WTC11 (cell line): ENCODE measurements at places on chromosomes 4 and X. TPM values are rescaled to one million over a fixed set of nuclear protein-coding genes. Genes with fewer than 3 reads are reported as not detected.
A peak's percentile ranks its signal among the peaks of the same experiment; 100 is the strongest.

CHRDL1 gene
- 11.1 to 11.5 TPM (median 11.5 TPM) in 3 replicates for total RNA-seq

- peaks cover 11% of the 10 kb centered on the region for H3K4me1 ChIP-seq
- no peaks in the 10 kb centered on the region for H3K27me3 ChIP-seq
- H3K27ac ChIP-seq, result no peak overlapping the region
- DNase-seq, result no peak
Observed at GRCh38 chrX:107293056-107293455, 86.6 kb downstream of the DNAAF6 start.

DNA sequence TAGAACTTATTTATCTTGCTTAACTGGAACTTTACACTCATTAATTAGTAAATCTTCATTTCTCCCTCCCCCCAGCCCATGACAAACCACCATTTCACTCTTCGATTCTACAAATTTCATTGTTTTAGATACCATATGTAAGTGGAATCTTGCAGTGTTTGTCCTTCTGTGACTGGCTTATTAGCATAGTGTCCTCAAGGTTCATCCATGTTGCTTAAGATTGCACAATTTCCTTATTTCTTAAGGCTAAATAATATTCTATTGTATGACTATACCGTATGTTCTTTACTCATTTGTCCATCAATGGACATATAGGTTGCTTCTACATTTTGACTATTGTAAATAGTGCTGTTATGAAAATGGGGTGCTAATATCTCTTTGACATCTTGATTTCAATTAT is 24.5 kb upstream of the RNF212 start:
- no peak overlapping the region for H3K4me3 ChIP-seq
- H3K4me1 ChIP-seq, result no peaks in the 10 kb centered on the region
- H3K27ac ChIP-seq, result no peak overlapping the region
- no peak for DNase-seq
- H3K36me3 ChIP-seq, result no peaks in the 10 kb centered on the region

DNA sequence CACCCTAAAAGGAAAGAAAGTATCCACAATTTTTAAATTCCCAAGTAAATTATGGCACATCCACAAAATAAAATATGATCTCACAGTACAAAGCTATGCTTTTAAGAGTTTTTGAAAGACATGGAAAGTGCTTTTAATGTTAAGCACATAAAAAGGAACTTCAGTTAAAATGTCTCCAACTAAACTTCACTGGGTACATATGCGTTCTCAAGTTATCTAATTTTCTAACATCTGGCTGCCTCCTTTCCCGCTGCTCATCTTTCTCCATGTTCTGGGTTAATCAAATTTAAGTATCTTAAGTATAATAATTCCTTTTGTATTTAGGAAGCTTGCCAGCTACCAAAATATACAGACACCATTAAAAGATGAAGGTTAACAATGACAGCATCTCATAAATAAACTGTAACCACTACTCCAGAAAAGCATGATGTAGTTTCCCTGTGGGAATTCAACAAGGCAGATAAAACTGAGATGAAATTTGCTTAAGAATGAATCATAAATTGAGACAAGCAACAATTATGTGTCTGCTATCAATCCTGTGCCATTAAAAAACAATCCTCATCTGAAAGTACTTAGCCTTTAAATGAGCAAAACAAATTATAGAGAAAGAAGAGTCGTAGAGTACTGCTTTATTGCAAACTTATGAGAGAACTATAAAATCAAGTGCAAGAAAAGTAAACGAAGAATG is 25.1 kb downstream of the PRSS12 start:
- DNase-seq, result no peak
- no peaks in the 10 kb centered on the region for H3K36me3 ChIP-seq
- H3K27me3 ChIP-seq, result no peaks in the 10 kb centered on the region
- peaks cover 36% of the 10 kb centered on the region for H3K4me1 ChIP-seq
- 0 out of 2 replicates have a peak overlapping the region, but pooled peaks have one; percentile 2 for H3K27ac ChIP-seq

GRCh38 chrX:118189000-118189399 is 72.4 kb upstream of the KLHL13 start:
- H3K27me3 ChIP-seq, result no peaks in the 10 kb centered on the region
- no peak overlapping the region; the same call in 1 of the 2 replicates for H3K27ac ChIP-seq
- no peak overlapping the region for H3K4me3 ChIP-seq
- no peak for DNase-seq

DNA sequence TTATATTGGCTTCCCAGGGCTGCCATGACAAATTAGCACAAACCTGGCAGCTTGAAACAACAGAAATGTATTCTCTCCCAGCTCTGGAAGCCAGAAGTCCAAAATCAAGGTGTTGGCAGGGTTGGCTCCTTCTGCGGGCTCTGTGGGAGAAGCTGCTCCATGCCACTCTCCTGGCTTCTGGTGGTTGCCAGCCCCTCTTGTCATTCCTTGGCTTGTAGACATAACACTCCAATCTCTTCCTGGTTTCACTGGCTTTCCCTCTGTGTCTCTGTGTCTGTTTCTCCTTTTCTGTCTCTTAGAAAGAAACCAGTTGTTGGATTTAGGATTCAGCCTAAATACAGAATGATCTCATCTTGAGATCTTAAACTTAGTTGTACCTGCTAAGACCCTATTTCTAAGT is 85.5 kb downstream of the USP46 start:
- no peak overlapping the region for H3K4me3 ChIP-seq
- no peak overlapping the region for H3K27ac ChIP-seq
- no peaks in the 10 kb centered on the region for H3K27me3 ChIP-seq
- 0 out of 2 replicates have a peak, but pooled peaks cover 2% of the 10 kb centered on the region for H3K36me3 ChIP-seq
- H3K4me1 ChIP-seq, result peaks cover 26% of the 10 kb centered on the region

DNA sequence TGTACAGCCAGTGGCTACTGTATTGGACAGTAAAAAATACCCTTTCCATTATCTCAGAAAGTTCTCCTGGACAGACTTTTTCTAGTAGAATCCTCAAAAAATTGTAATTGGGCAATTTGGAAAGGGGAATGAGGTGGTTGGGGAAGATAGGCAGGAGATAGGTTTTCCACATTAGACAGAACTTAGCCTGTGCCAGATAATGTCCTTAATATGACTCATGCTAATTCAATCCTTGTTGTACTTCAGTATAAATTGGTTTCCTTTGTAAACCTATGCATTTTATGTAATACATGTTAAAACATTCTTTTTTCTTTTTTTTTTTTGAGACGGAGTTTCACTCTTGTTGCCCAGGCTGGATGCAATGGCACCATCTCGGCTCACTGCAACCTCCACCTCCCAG is 8.9 kb downstream of the EIF4E start:
- H3K4me3 ChIP-seq, result no peak overlapping the region
- H3K27me3 ChIP-seq, result no peaks in the 10 kb centered on the region
- no peak for DNase-seq
- H3K27ac ChIP-seq, result no peak overlapping the region
- H3K4me1 ChIP-seq, result peaks cover 17% of the 10 kb centered on the region
- peaks cover 23% of the 10 kb centered on the region for H3K36me3 ChIP-seq

XAGE1A gene
- total RNA-seq, result not detected in 3 replicates

DNA sequence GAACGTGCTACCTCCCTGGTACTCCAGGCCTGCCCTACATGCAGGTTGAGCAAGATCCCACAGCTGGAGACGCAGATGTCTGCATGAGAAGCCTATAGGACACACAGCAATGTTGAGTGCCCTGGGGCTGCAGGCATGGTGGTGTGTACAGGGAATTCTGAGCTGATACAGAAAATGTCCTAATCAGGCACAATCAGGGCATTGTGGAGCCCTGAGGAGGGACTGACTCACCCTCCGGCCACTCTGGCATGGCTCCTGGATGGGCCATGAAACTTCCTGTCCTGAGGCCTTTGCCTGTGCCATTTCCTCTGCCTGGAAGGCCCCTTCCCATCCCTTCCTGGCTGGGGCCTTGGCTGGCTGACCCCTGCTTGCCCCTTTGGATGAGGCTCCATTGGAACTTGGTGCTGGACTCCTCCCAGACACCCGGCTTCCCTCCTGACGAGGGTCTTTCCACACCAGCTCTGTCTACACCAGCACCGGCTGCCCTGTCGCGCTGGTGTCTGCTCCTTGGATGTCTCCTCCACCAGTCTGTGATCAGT is 16.7 kb upstream of the AFAP1 start:
- no peak overlapping the region for H3K27ac ChIP-seq
- no peak overlapping the region for H3K4me3 ChIP-seq
- peaks cover 27% of the 10 kb centered on the region for H3K4me1 ChIP-seq
- H3K27me3 ChIP-seq, result no peaks in the 10 kb centered on the region; the same call in 1 of the 2 replicates
- DNase-seq, result no peak

DNA sequence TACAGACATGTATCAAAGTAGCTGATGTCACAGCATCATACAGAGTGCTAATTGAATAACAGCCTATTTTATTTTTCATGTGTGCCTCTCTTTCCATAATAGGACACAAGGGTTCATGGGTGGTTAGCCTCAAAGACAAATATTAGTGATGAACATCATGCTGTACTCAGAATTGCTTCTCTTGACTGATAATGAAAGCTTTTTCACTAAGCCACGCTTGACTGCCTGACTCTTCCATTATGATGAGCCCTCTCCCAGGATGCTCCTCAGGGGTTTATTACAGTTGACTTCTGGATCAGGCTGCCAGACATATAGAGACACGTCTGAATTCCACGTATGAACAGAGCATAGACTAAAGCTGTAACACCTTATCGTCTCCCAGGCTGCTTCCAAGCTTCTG is 2757.5 kb downstream of the PCDH7 start:
- H3K4me3 ChIP-seq, result no peak overlapping the region
- no peaks in the 10 kb centered on the region for H3K36me3 ChIP-seq

- H3K27me3 ChIP-seq, result no peaks in the 10 kb centered on the region
- peaks cover 12% of the 10 kb centered on the region for H3K4me1 ChIP-seq
- H3K27ac ChIP-seq, result 0 out of 2 replicates have a peak overlapping the region, but pooled peaks have one; percentile 76
- no peak overlapping the region for H3K4me3 ChIP-seq
- peak; percentile 37 for DNase-seq
- H3K36me3 ChIP-seq, result no peaks in the 10 kb centered on the region
Observed at GRCh38 chr4:6071191-6071958, 53.1 kb upstream of the C4orf50 start.

GRCh38 chrX:2690856-2691542 is at the start of gene CD99:
TSS of gene CD99 (plus strand) at chrX:2691295. CDS start at chrX:2691361, 66 bp downstream.
- H3K4me1 ChIP-seq, result peaks cover 38% of the 10 kb centered on the region
- H3K27me3 ChIP-seq, result peaks cover 55% of the 10 kb centered on the region
- H3K36me3 ChIP-seq, result no peaks in the 10 kb centered on the region

DNA sequence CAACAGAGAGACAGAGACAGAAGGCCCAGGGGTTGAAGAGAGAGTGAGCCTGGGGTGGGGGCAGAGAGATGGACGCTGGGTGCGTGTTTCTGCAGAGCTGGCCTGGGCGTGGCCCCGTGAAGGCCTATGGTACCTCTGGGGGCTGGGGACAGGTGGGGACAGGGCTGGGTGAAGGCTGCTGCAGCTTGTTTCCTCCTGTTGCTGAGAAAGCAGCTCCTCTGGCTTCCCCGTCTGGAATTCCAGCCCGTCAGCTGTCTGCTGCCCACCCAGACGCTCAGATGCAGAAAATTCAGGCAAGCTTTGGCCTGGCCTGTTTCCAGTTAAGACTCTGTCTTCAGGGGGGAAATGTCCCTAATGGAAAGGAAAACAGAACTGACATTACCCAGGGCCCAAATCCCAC is 76.8 kb upstream of the PSAPL1 start:
- H3K27me3 ChIP-seq, result no peaks in the 10 kb centered on the region
- no peak overlapping the region for H3K4me3 ChIP-seq
- no peaks in the 10 kb centered on the region for H3K36me3 ChIP-seq
- no peak for DNase-seq
- peaks cover 16% of the 10 kb centered on the region for H3K4me1 ChIP-seq

- H3K27me3 ChIP-seq, result no peaks in the 10 kb centered on the region
- peaks cover 34% of the 10 kb centered on the region for H3K36me3 ChIP-seq
- peaks cover 72% of the 10 kb centered on the region for H3K4me1 ChIP-seq
- no peak overlapping the region for H3K4me3 ChIP-seq
Observed at GRCh38 chr4:145904413-145905177, 34.0 kb downstream of the ZNF827 start.

GYPE gene
- total RNA-seq, result not detected in 3 replicates

- H3K4me3 ChIP-seq, result no peak overlapping the region
- DNase-seq, result no peak
- H3K4me1 ChIP-seq, result peaks cover 89% of the 10 kb centered on the region
- H3K36me3 ChIP-seq, result no peaks in the 10 kb centered on the region
Observed at GRCh38 chr4:14178421-14178820, 550.9 kb upstream of the BOD1L1 start.

DNA sequence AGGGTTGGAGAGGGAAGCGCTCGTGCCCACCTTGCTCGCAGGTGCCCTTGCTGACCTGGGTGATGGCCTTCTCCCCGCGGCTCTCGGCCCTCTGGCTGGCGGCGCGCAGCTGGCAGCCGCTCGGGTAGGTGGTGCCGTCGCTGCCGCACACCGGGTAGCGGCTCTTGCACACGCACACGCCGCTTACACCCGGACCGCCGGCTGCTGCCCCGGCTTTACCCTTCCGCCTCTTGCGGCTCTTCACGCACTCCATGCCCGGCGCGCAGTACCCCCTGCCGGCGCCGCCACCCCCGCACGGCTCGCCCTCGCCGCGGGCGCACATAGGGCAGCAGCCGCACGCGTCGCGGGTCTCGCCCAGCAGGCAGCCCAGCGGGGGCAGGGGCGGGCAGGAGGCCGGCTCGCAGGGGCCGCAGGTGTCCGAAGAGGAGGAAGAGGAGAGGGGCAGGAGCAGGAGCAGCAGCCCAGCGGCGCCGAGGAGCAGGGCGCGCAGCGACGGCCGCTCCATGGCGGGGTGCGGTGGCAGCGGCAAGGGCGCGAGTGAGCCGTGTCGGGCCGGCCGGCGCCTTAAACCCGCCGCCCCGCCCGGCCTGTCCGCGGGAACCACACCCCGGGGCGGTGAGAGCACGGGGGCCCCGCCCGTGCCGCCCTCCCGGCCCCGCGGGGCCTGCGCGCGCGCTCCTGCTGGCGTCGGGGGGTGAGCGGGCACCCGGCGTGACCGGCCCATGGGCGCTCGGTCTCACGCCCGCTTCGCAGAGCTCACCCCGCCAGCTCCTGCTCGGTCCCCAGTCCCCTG is at the start of gene IGFBP7:
Gene IGFBP7 (minus strand): TSS at position 539 of the 793 bp plus-strand sequence. CDS start 34 bp downstream, at position 505.
- 0 out of 2 replicates have a peak within 1 kb of the TSS, but pooled peaks have one; percentile 9 for H3K27ac ChIP-seq
- peaks cover 75% of the 10 kb centered on the region for H3K27me3 ChIP-seq
- no peaks in the 10 kb centered on the region for H3K36me3 ChIP-seq
- peak; percentile 28 for DNase-seq
- peak within 1 kb of the TSS; percentile 93 for H3K4me3 ChIP-seq

DNA sequence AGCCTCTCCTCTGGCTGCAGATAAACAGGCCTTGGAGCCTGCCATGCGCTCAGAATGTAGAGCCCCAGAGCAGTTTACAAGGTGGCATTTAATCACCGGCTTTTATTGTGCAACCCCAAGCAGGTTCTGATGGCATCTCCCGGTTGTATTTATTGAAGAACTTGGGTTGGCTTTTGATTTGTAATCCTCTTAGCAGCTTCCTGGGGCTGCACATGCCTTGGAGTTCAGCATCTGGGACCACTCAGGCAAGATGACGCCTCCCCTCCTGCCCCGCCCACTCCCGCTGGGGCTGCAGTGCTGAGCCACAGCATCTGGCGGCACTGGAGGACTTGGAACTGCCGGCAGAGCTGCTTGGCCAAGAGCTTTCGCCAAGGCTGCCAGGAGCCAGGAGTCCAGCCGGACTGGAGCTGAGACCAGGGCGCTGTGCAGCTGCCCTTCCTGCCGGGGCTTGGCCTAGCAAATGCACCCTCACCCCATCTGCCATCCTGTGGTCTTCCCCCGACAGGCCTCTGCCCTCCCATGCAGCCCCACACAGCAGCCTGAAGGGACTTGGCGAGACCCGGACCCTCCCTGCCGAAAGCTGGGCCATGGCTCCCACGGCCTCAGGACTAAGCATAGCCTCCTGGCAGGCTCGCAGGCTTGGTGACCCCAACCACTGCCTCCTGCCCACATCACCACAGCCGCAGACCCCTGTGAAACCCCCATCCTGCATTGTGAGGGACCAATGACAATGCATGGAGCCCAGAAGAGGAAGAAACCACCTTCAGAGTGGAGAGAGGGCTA is 5.4 kb downstream of the HTRA3 start:
- peaks cover 22% of the 10 kb centered on the region for H3K27me3 ChIP-seq
- no peaks in the 10 kb centered on the region for H3K4me1 ChIP-seq
- DNase-seq, result no peak
- no peaks in the 10 kb centered on the region for H3K36me3 ChIP-seq
- no peak overlapping the region for H3K27ac ChIP-seq
- no peak overlapping the region for H3K4me3 ChIP-seq

ATP8A1 gene
- 14.3 to 18.7 TPM (median 15.1 TPM) in 3 replicates for total RNA-seq

SLC10A4 gene
- total RNA-seq, result 2.1 to 3.0 TPM (median 2.6 TPM) in 3 replicates
